ENCODE measurements at places on chromosomes 12 and 14.
A peak's percentile ranks its signal among the peaks of the same experiment; 100 is the strongest.

DNA sequence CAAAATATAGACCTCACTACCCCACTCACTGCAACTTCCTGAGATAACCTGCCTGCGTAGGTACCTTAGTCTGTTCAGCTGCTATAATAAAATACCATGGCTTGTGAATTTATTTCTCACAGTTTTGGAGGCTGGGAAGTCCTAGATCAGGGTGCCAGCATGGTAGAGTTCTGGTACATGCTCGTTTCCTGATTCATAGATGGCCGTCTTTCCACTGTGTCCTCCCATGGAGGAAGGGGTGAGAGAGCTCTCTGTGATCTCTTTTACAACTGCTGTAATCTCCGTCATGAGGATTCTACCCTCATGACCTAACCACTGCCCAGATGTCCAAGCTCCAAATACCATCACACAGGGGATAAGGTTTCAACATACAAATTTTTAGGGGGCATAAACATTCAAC, 49.7 kb downstream of the KCNA1 start:
- DNase-seq, result no peak

- no peak for DNase-seq
Observed at GRCh38 chr14:64965356-64966000, 6.7 kb downstream of the RAB15 start.

GRCh38 chr14:104281768-104282301, 143.4 kb downstream of the KIF26A start:
- DNase-seq, result no peak

- no peak for DNase-seq
Observed at GRCh38 chr14:99395909-99396530, 84.6 kb downstream of the SETD3 start.

- DNase-seq, result no peak
Observed at GRCh38 chr12:7137908-7138307, 7.7 kb downstream of the CLSTN3 start.

- no peak for DNase-seq
Observed at GRCh38 chr12:120358412-120359100, 10.4 kb downstream of the MSI1 start.

GRCh38 chr14:92861856-92862745, 60.8 kb upstream of the CHGA start:
- no peak for DNase-seq

GRCh38 chr14:89432226-89432625, 15.2 kb upstream of the FOXN3 start:
- no peak for DNase-seq

DNA sequence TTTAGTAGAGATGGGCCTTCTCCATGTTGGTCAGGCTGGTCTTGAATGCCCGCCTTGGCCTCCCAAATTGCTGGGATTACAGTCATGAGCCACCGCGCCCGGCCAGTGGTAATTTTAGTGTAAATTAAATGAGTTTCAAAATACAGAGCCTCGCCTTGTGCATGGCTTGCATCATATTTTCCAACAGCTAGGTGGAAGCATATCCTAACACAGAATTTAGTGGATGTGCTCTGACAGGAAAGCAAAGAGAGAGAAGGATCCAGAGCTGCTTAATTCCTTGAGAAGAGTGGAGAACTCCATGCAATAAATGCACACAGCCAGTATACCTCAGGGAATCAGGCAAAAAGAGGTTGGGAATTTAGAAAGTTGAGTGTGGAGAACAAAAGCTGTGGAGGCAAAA, 2.5 kb downstream of the OR6C2 start:
- no peak for DNase-seq

DNA sequence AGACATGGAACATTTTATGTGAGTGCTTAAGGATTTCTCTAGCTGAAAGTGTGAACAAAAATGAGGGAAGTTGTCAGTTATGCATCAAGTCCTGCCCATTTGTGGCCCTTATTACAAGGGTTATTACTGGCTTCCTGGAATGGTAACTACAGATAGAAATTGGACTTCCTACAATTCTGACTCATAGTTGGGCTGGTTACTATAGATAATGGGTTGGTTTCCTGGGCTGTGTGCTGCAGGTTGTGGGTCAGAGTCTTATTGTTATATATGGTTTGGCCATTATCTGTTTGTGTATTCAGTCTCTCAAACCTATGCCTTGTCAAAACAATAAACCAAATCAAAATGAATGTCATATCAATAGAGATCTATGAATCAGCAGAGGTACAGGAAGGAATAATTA, 313.7 kb downstream of the ADAMTS20 start:
- no peak for DNase-seq

DNA sequence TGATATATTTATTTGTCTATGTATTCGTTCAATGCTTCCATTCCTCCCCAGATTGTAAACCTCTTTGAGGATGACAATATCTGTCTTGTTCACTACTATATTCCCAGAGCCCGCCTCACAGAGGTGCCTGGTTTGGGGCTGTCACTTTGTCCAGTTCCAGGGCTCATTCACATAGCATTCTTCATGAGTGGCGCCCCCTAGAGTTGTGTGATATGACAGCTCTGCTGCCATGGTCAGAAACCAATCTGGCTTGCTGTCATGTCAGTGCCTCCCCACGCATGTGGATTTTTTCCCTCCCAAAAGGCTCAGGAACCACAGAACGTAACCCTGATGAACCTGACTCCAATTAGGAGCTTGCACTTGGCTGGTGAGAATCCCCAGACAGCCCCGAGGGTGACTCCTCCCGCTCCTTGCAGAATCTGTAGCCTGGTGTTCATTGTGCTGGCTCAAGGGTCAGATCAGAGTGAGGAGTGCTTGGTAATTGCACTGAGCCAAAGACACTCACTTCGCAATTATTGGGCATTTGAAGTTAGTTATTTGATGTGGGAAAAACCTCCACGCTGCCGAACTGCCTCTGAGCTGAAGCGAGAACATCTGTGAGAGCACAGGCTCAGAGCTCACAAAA, 145.5 kb downstream of the PTPN11 start:
- no peak for DNase-seq

DNA sequence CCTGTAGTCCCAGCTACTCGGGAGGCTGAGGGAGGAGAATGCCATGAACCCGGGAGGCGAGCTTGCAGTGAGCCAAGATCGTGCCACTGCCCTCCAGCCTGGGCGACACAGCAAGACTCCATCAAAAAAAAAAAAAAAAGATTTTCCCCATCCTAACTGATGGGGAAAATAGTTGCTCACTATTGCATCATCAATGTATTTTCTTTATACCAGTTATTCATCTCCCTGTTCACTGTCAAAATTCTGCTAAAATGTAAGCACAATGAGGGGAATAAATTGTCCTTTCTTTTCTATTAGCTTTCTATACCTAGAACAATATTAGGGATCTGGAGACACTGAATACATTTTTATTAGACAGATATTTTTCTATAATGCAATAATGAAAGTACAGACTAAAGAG, 561.3 kb downstream of the CCER1 start:
- DNase-seq, result no peak

- DNase-seq, result no peak
Observed at GRCh38 chr14:52473557-52473956, 78.7 kb downstream of the TXNDC16 start.

DNA sequence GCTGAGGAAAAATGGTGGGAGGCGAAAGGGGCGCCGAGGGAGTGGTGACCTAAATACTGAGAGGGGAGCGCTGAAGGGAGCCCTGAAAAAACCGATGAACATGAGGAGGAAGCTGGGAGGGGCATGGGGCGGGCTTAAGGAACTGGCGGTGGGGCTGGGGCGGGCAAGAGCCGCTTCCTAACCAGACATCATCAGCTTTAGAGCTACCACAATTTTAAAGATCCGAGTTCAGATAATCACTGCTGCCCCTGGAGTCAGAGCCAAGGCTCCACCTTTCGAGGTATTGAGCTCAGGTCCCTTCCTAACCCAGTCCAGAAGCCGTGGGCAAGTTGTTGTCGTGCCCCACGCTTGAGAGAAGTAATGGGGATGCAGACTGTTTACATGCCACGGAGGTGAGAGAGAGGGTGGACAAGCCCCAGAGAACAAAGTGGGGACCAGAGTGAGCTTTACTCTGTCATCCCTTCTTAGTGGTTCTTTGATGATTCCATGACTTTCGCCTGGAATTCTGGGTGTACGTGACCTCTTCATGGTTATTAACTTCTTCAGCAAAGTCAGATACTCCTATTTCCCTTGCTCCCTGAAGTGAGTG, 393 bp downstream of the ORMDL2 start:
- DNase-seq, result peak; percentile 48

GRCh38 chr12:124188561-124189405, 106.1 kb upstream of the RFLNA start:
- DNase-seq, result no peak

DNA sequence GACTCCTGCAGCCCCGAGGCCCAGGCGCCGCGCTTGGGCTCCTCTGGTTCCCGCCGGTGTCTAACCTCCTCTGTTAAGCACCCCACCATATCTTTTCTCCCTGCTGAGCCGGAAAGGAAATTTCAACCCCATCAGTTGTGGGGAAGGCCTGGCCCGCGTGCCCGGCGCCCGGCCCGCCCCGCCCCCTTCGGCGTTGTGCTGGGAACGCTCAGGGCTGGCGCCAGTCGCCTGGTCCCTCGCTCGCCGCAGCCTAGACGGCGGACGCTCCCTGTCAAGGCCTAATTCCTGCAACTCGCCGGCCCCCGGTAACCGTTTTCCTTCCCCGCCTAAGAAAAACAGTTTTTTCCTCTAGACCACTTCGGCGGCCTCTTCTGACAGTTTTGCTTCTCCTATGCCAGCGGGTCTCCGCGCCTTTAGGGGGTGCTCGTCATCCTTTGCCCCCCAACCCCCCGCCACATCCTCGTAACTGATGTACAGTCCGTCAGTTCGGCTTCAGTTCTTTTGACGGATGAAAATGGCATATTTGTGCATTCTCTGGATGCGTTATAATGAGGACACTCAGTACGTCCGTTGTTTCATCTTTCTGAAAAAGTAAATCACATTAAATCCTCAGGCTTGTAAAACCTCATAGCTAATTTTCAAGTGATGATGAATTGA, 506 bp upstream of the NAP1L1 start:
- DNase-seq, result peak; percentile 92

GRCh38 chr14:24700511-24700910, 66.5 kb upstream of the GZMB start:
- DNase-seq, result no peak

DNA sequence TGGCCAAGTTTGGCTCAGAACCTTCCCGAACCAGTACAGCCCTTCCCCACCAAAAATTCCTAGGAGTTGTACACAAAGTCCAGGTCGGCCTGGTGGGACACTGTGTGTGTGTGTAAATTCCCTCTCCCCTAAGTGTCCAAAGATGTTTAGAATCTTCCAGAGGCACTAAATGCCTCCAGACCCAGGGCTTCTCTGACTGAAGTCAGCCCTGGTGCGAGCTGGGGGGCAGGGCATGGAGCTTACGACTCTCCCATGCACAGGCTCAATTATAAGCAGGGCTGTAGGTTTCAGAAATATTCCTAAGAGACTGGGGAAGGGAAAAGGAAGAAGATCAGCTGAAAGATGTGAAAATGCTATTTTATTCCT, 106.9 kb upstream of the ATF7IP start:
- DNase-seq, result no peak

DNA sequence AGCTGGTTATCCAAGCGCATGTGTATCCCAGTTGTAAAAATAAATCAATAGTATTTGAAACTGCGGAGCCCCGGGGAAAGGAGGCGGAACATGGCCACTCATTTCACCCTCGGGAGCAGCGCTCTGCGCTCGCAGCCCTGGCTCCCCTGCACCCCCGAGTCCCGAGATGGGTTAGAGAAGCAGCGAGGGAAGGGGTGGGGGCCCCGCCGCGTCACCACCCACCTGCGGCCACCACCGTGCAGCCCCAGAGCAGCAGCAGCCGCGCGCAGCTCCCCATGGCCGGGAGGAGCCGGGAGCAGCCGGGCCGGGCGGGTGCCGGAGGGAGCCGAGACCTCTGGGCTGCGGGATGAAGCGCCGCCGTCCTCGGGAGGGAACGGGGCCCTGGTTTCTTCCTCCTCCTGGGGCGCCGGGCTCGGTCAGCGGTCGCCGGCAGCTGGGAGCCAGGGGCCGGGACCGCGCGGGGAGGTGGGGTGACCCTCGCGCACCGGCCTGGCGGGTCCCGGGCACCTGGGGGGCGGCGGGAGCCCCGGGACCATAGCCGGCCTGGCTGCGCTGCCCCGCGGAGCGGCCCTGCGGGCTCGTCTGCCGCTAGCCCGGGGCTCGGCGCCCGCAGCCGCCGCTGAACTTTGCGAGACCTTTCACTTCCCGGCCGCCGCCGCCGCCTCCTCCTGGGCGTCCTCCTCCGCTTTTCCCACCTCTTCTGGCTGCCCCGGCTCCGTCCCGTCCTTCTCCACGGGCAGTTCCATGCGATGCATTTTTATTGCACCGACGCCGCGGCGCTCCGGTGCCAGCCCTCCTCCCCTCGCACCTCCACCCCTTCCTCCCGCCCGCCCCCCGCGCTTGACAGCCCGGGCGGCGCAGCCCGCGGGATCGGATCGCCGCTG, at the start of gene NTN4:
Gene NTN4 (minus strand): TSS at position 732 of the 884 bp plus-strand sequence. CDS start 455 bp downstream, at position 277.
- no peak for DNase-seq

DNA sequence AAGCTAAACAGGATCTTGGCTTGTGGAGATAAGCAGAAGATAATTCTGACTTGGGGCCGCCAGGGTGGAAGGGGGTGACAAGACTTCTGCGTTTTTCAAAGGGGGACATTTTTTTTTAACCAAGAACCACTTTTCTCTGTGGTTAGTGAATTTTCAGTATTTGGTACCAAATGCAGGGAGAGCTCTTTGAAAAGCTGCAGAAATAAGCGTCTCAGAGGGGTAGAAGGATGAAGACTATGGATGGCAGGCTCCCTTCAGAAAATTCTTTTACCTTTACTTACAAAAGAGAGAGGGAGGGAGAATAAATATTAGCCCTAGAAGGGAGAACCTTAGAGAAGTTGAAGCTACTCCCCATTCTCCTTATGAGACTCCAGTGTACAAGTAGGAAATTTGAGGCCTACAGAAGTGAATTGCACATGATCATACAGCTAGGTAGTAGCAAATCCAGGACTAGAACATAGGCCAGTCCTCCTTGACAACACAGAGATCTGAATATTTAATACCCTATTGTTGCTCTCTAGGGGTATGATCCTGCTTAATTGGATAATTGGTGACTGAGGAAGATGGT, 840 bp downstream of the MRPL52 start:
- no peak for DNase-seq

- no peak for DNase-seq
Observed at GRCh38 chr12:19369691-19370148, 69.6 kb upstream of the AEBP2 start.
